Ecto neural progenitor cell (in vitro differentiated cells): ENCODE measurements at places on chromosomes 6 and 20.

DNA sequence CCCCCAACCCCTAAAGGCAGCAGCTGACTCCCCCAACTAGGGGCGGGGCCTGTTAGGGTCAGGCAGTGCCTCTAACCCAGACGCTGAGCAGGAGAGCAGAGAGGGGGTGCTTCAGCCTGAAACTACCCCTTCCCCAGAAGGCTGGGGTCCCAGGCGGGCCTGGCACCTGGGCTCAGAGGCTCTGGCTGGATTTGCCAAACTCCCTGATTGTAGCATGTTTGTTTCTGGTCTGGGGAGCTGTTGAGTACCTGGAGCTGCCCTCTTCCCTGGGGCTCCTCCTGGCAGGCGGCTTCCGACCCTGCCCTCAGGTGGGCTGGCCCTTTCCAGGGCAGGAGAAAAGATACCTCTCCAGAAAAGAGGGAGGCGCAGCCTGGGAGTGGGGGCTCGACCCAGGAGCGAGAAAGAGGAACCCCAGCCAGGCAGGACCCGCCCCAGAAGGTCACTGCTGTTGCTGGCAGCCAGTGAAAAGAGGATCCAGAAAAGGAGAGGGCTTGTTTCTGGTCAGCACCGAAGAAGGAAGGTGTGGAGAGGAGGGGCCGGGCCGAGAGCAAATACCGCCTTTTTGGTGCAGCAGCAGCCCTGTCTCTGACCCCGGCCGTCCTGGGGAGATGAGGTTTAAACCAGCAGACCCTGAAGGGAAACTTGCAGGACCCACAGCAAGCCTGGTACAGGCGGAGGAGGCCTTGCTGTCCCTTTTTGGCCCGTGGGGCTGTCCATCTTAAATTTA, 810 bp upstream of the ABHD16B start:
- no peak for DNase-seq

- DNase-seq, result no peak
Observed at GRCh38 chr6:144334150-144334708, 49.1 kb downstream of the UTRN start.

GRCh38 chr6:108661982-108662381, 101.3 kb downstream of the FOXO3 start:
- no peak for DNase-seq

- no peak for DNase-seq
Observed at GRCh38 chr6:25296217-25296905, 17.2 kb downstream of the CARMIL1 start.

GRCh38 chr20:50224531-50225255, 34.1 kb downstream of the CEBPB start:
- no peak for DNase-seq

GRCh38 chr6:105270511-105270910, 90.7 kb upstream of the POPDC3 start:
- no peak for DNase-seq

DNA sequence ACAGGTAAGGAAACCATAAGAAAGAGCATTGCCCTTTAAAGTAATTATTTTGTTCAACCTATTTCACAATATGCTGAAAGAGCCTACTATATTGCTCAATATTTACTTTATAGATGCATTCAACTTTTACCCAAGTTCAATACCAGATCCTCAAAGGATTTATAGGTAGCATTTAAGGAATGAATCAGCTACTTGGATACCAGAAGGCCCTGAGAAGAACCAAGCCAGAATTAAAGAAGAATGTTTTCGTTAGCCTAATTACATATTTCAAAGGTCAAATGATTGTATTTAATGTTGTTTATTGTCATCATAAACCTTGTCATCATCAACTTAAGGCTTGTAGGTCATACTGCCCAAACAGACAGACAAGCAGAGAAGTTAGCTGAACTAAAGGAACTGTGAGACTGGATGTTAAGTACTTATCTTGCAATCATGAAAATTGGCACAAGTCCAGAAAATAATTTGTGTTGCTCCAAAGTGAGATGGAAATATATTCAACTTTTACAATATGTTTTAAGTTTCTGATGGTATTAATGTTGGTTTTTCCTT, 636.7 kb downstream of the RFPL4B start:
- no peak for DNase-seq

GRCh38 chr6:104603108-104603745, 256.5 kb downstream of the HACE1 start:
- DNase-seq, result no peak

- no peak for DNase-seq
Observed at GRCh38 chr6:157538168-157538567, 157.2 kb downstream of the ZDHHC14 start.

DNA sequence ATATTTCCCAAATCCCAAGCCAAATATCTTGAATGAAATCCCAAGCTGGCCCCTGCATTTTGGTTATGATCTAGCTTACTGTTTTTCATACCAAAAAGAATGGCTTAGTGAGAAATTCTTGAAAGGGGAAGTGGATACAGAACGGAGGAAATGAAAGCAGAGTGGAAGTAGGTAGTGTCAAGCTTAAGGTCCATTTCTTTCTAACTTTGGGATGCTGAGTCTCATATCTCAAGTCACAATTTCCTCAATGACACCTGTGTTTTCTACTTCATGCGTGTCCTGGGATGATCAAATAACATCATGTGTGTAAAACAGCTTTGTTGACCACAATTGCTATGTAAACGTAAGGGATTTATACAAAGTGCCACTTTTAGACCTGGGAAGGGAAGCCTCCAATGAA, 238.8 kb upstream of the SLC35B3 start:
- no peak for DNase-seq

GRCh38 chr6:145428706-145429105, 306.6 kb downstream of the EPM2A start:
- DNase-seq, result no peak

DNA sequence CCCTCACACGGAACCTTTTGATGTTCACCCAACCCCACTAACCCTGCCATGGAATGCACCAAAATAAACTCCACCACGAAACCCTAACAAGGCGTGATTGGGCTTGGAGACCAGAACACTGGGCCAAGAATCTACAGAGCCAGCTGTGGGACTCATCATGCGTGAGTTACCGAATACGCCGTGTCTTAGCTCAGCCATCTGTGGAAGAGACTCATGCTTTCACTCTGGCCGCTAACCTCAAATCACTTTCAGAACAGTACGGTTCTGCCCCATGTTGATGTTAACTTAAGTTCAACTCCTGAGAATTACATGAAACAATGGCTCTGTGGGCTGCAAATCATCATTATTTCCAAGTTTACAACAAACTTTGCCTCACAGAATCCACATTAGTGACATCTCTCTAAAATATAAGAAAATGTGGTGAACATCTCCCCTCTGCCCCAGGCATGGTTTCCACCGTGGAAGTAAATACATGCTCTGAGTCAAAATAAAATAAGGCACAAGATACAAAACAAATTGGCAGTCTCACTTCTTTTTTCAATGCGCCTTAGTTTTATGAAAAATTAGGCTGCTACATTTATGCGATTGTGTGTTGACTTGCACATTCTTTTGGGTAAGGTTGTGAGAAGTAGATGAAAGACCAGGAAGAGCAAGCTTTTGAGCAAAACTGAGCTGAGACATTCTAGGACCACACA, 308.9 kb upstream of the EXOC2 start:
- DNase-seq, result no peak

GRCh38 chr6:157368359-157369049, 12.5 kb upstream of the ZDHHC14 start:
- DNase-seq, result no peak

DNA sequence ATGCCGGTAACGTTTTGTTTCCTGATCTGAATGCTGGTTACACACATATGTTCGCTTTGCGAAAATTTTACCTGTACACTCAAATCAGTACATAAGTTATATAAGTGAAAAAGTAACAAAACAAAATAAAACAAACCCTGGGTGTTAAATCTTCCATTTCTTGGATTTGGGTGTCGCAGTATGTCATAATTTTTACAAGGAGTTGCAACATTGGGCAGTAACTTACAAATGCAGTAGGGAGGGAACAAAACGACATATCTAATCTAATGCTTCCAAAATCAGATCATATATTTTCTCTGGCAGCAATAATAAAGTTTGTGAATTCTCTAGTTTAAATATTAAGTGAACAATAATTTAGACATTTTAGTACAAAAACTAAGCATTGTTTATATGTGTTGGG, 25.2 kb downstream of the SNX14 start:
- no peak for DNase-seq

GRCh38 chr6:6795393-6795792, 206.9 kb downstream of the LY86 start:
- no peak for DNase-seq

DNA sequence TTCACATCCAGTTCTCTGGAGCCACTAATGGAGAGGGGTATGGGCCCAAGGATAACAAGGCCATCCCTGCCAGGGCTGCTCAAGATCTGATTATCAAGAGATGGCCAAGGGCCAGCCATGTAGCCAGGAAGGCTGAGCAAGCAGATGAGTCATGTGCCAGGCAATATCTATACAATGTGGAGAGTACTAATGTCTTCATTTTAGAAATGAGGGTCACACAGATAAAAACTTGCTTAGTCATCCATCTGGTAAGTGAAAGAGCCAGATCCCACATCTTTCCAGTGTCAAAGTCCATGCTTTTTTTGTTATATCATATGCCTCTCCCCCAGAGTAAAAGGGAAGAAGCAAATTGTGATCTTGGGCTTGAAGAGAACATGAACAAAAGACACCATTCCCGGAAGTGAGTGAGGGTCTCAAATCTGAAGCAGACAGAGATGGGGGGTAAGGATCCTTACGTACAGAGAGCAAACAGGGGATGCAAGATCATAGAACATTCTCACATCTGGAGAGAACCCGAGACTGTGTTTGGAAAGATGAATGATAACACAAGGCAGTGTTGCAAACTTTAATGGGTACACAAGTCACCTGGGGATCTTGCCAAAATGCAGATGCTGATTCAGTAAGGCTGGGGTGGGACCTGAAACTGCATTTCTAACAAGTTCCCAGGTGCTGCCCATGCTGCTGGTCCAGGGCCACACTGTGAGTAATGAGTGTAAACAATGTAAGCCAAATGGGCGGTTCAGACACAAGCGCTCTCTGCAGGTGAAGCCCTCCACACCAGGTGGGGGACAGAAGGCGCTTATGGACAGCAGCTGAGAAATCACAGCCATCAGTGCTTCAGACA, 20.0 kb upstream of the GSTA3 start:
- DNase-seq, result no peak

- no peak for DNase-seq
Observed at GRCh38 chr6:110512991-110513390, 36.6 kb upstream of the SLC22A16 start.

- DNase-seq, result peak; percentile 97
Observed at GRCh38 chr6:33711140-33712129, at the start of gene UQCC2. UQCC2 (minus strand) TSS chr6:33711700; CDS start chr6:33711686, 14 bp downstream.

GRCh38 chr6:86683132-86683908, 254.0 kb upstream of the HTR1E start:
- DNase-seq, result no peak

- no peak for DNase-seq
Observed at GRCh38 chr6:89723046-89723445, 84.5 kb upstream of the LYRM2 start.

- DNase-seq, result no peak
Observed at GRCh38 chr6:45784250-45784649, 231.4 kb downstream of the CLIC5 start.

GRCh38 chr20:60877071-60877857, 374.8 kb upstream of the CDH4 start:
- DNase-seq, result no peak

GRCh38 chr6:89050155-89050554, 30.4 kb upstream of the PNRC1 start:
- no peak for DNase-seq

DNA sequence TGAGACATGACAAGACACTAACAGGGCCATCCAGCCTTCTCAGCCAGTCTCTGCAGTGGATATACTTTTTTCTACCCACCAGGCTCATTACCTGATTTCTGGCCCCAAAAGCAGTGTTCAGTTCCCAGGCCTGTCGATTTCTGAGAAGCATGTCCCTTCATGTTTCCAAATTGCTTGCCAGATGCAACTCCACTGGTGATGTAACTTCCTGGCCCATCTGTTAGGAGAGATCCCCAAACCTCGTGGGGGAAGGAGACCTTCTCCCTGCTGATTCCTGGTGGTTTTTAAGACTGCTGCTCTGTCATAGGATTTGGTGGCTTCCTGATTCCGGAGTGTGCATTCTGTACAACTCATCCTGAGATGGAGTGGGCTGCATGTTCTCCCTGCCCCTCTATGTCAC, 31.6 kb upstream of the MRPS10 start:
- no peak for DNase-seq

- DNase-seq, result no peak
Observed at GRCh38 chr6:11727998-11728961, 50.3 kb downstream of the ADTRP start.

DNA sequence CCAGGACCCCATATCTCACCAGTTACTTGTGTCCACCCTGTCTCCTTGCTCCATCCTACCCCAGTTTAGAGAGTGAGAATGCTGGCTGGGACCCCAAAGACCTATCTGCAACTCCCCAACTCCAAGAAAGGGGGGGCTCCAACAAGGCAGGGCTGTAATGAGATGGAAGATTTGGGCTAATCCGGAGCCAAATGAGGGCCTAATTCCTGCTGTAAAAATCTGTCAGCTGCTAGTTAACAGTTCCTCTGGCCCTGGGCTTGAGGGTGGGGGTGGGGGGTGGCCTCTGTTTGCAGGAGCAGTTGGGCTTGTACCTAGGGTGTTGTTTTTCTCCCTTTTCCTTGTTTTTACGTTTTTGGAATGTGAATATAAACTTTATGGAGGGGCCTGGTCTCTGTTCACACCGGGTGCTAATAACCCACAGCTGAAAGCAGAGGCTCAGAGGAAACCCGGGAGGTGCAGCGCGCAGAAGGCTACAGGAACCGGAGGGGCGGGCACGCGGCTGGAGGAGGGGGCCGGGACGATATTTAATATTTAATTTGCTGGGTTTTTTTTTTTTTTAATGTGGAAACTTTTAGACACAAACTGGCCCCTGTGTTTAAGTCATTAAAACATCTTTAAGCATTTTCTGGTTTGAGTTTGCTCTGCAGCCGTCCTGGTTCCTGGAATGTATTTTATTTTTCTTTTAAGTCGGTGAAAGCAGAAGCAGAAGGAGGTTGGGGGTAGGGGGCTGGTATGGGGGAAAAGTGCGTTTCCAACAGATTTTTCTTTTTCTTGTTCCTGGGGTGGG, 70.7 kb downstream of the NCR2 start:
- DNase-seq, result no peak

DNA sequence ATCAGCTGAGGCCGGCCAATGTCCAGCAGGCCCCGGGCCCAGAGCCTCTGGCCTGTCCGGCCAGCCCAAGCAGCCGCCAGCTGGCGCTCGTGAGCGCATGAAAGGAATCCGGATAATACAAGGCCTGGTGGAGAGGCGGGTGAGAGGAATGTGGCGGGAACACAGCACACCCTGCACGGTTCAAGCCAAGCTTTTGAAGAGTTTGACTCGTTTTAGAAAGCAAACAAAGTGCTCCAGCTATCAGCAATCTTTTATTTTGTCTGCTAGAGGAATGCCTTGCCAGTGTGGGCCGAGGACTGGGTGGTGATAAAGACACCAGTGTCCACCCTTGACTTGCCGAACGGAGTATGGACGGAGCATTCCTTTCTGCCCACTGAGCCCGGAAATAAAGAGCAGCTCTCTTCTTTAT, 9.3 kb upstream of the NEDD9 start:
- peak; percentile 86 for DNase-seq

DNA sequence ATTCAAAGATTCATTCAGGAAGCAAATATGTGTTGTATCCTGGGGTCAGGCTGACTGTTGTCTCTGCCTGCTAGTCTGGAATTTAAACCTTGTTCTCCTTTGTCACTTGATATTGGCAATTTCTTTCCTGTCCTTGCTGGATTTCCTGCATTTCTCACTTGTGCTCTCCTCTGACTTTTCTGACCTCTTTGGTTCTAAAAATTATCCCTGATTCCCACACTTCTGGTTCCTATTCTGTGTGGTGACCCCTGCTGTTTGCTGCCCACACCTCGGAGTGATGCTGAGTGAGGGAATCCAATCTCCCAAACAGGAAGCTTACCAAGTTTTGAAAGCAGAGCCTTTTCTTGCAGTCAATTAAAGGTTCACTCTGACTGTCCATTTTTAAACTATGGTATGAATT, 345.3 kb downstream of the CDKAL1 start:
- DNase-seq, result no peak
